NCI-H1105 (cell line): ENCODE measurements at places on chromosomes 5 and 9.
A peak's percentile ranks its signal among the peaks of the same experiment; 100 is the strongest.

DNA sequence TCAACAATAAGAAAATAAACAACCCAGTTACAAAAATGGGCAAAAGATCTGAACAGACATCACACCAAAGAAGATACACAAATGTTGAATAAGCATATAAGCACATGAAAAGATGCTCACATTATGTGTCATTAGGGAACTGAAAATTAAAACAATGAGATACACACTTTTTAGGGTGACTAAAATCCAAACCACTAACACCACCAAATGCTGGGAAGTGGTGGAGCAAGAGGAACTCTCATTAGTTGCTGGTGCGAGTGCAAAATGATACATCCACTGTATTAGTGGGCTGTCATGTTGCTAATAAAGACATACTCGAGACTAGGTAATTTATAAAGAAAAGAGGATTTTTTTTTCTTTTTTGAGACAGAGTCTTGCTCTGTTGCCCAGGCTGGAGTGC, 329.1 kb downstream of the TMEM38B start:
- DNase-seq, result no peak

DNA sequence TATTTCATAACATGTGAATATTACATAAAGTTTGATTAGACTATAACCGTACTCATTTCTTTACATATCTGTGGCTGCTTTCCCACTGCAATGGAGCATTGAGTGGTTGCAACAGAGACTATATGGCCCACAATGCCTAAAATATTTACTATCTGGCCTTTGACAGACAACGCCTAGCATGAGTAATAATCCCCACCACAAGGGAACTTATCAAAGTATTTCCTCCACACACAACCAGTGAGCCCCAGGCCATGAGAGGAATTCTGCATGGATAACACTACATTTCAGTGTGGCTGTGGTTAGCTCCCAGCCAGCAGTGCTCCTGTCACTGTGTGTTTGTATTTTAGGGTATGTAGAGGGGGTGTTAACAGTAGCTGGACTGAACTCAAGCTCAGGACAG, 54.8 kb downstream of the FAM81B start:
- no peak for DNase-seq

- DNase-seq, result no peak
Measured at GRCh38 chr5:61788548-61788947, 456.5 kb downstream of the ZSWIM6 start.

DNA sequence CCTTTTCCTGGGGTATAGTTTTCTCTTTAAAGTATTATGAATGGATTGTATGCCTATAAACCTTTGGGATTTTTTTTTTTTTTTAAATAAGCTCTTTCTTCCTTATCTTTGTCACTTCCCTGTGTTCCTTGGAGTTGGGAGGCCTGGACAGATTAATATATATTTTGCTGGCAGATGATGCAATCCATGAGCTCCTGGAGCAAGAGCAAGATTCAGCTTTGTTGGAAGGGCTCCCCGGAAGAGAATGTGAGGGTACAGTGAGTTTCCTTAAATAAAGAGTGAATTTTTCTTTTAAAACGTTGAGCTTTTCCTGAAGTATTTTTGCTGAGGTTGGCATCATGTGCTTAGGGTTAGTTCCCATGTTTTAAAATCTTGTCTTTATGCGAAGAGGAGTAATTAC, 98.7 kb upstream of the SLC28A3 start:
- no peak for DNase-seq

GRCh38 chr5:157356576-157356975, 90.7 kb downstream of the CYFIP2 start:
- no peak for DNase-seq

GRCh38 chr9:86947146-86948073, at the start of gene GAS1:
TSS of gene GAS1 (minus strand) at chr9:86947506. CDS start at chr9:86946779, 727 bp downstream.
- peak; percentile 76 for DNase-seq

DNA sequence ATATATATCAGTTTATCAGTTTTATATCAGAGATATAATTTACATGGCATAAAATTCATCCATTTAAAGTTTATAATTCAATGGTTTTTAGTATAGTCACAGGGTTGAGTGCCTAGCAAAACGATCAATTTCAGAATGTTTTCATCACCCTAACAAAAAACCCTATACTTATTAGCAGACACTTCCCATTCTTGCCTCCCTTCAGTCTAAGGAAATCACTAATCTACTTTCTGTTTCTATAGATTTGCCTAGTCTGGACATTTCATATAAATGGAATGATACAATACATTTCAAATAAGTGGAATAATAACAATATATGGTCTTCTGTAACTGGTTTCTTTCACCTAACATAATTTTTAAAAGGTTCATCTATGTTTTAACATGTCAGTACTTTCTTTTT, 9.6 kb upstream of the LNPEP start:
- no peak for DNase-seq

DNA sequence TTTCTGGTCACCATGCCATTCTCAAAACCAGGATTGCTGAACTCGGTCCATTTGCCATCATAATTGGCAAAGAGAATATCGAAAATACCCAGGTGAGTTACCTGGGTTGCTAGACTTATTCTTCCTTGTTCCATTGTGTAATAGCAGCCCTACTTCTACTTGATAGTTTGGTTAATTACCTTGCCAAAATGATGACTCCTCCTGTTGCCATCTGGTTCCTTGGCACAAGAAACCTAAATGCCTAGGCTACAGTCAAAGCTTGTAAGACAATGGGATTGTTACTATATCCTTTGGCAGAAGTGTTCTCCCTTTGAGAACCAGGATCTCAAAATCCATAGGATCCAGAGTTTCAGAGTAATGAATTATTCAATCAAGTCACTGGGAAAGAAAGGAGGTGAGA, 373.2 kb upstream of the ACTBL2 start:
- DNase-seq, result no peak

DNA sequence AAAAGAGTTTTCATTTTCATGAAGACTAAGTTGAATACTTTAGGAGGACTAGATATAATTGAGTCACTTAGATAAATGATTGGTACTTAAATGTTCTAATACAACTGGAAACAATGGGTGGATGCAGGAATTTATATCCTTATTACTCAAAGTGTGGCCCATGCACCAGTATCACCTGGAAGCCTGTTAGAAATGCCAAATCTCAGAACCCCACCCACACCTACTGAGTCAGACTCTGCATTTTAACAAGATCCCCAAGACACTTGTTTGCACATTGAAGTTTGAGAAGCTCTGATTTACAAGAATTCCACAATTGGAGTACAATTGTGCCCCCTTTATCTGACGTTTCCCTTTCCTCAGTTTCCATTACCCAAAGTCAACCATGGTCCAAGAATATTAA, 239.0 kb downstream of the AUH start:
- DNase-seq, result no peak

DNA sequence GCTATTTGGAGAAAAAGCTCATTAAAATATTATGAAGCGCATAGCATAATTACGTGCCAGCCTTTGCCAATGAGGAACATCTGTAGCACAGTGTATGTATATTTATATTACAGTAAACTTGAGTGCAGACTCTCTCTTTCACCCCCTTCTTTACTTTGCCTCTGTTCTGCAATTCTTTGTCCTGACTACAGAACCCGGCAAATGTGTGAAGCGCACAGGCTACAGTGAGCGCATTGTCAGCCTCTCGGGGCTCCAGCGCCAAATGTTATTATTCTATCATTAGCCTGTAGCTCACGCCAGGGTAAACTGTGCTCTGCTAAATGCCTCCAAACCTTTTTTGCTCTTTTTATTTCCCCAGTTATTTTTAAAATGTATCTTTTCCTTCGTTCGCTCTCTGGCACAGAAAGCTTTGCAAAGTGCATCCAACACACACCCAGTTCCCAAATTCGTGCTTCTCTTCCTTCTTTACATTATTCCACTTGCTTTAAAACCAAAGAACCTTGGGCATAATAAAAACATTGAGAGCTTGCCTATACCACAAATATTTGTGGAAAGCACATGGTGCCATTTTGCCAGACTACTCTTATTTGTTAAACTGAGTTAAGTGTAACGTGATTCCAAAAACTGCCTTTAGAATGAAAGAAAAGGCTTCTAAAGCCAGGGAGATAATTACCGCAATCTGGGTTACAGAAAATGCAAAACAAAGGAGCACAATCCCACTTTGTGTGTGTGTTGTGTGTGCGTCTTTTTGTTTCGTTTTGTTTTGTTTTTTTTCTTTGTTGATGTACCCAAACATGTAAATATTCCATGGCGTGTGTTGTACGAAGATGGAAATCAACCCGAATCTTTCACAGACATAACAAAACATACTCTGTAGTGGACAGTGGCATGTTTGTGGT, 164.1 kb upstream of the MPDZ start:
- DNase-seq, result peak; percentile 67
